ENCODE measurements at places on chromosomes 1 and 21.
A peak's percentile ranks its signal among the peaks of the same experiment; 100 is the strongest.

GRCh38 chr1:160070243-160071163 lies 543 bp upstream of the KCNJ10 start:
- peak; percentile 89 for DNase-seq

DNA sequence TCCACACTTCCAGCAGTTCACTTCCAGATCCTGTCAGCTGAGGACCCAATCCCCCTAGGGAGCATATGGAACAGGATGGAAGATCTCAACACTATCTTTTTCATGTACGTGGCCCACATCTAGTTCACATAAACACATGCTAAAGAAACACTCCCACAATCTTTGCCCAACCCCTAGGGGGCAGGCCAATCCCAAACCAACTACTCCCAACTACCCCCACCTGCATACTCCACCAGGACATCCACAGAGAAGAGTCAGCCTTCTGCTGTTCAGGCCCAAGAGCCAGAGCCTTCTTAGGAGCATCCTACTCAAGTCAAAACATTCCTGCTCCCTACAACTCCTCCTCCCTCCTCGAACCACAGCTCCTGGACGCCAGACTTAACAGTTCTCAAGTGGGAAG lies 5.6 kb upstream of the SLC5A9 start:
- no peak for DNase-seq

- peak; percentile 98 for DNase-seq
These were observed 90.9 kb downstream of the LYPLAL1 start for GRCh38 chr1:219264561-219264960.

DNA sequence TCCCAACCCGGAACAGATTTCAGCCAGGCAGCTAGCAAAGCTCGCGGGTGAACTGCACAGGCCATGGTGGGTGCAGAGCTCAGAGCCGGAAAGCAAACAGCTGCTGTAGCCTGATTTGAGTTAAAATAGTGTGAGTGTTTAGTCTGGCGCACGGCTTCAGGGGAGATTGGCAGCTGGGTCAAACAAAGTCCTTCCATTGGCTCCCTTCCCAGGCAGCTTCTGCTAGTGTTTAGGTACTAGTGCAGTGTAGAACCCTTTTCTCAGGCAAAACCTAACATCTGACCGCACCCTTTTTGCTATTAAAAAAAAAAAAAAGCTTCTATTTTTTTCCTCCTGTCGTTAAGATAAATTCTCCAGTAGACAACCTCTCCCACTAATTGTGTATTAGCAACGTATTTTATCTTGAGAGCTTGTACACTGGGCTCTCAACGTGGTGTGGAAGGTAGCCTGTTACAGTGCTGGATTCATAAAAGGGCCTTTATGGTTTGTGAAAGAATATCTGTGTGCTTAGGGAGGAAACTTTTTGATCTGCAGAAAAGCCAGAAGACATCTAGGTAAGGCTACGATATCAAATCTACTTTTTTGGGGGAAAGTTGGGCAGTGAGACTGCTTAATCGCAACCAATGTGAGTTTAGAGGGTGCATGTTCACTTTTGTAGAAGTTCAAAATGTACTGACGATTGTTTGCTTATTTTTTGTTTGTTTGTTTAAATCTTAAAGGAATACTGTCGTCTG lies 689.6 kb downstream of the USP25 start:
- DNase-seq = peak; percentile 76

Measured in NCI-H69 (cell line).